ENCODE measurements at places on chromosomes 12 and 14.
A peak's percentile ranks its signal among the peaks of the same experiment; 100 is the strongest.

DNA sequence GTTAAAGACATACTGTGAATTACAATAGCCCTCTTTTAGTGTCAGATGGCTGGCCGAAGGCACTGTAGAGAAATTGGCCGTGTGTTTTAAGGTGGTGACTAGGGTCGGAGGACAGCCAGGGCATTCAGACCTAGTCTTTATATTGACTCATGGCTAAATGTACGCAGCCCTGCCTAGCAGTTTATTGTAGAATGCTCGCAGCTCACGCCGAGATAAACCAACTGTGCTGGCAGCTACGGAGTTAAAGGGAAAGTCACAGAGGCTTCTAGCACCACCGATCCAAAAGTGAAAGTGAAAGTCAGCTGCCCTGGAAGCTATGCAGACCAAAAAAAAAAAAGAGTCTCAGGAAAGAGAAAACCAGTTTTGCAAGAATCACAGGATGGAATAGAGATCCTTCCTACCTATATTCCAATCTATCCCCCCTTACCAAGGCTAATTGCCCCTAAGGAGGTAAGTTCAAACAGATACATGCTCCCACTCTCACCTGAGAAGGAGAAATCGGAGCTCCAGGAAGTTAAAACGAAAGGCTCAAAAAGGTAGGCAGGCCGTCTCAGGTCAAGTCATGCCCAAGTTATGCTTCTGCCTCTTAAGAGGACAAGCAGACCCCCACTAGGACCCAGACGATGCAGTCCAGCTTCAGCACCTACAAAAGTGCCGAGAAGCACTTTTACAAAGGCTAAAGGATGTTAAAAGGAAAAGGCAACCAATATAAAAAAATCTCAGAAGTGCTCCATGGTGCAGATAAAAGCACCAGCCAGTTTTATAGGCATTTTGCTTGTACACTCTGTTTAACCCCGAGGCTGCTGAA, 24.8 kb downstream of the KLRK1 start:
- DNase-seq = peak; percentile 61

DNA sequence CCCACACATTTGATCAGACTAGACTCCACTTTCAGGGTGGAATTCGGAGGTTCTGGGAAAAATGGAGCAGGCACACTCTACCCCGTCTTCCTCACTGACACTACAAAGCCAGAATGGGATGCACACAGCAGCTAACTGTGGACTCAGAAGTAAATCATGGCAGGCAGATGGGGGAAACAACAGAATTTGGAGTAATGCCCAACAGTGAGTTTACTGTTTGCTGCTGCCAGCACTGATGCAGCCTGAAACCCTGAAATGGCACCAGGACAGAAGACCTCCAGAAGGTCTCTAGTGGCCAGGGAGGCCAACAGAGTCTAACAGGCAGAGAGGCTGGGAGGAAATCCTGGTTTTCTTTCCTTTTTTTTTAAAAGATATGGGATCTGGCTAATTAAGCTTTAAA, 24.6 kb downstream of the KCTD10 start:
- no peak for DNase-seq

GRCh38 chr12:14910090-14910915, 24.6 kb upstream of the MGP start:
- DNase-seq = no peak

DNA sequence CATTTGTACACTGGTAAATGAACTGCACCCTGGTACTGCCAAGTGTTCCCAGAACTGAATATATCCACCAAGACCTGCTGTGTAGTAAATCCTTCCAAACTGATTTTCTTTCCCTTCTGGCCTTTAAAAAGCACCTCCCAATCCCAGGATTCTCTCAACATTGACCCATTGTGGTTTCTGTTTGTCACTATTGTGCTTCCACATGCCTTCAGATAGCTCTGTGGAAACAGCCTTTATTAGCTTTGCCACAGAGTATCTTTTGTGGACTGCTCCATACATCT, 949 bp upstream of the KIF21A start:
- DNase-seq = no peak
